ENCODE measurements at places on chromosomes 5 and 9.

GRCh38 chr5:180090769-180091546 is 19.4 kb upstream of the RNF130 start:
- peaks cover under 1% of the 10 kb centered on the region for H3K4me1 ChIP-seq
- no peak overlapping the region for H3K27ac ChIP-seq
- no peaks in the 10 kb centered on the region for H3K36me3 ChIP-seq
- peak overlapping the region; percentile 41 for H3K4me3 ChIP-seq
- H3K27me3 ChIP-seq = no peaks in the 10 kb centered on the region

DNA sequence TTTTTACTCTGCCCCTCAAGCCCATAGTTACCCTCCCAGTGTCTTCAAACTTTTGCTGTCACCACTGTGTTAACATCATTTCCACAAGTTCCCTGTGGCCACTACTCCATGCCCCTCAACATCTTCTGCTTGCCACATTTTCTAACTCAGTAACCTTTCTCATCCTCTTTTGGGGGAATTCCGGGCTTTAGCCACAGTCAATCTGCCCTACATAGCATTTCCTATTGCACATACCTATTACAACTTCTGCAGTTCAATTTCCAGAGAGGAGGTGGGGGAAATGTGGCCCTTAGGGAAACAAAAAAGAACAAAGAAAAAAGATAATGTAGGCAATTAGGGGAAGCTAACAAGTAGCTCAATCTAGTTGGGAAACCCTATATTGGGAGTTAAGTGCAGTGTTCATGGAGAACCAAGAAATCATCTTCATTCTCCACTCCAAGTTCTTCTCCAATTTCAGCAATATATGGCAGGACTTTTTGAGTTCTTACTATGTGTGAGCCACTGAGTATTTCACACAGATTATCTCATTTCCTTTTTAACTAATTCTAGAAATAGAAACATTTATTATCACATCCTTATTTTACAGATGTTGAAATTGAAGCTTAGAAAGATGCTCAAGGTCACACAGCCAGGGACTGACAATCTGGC is 40.2 kb upstream of the LPAR1 start:
- no peak overlapping the region for H3K4me3 ChIP-seq
- H3K27me3 ChIP-seq = no peaks in the 10 kb centered on the region
- H3K4me1 ChIP-seq = no peaks in the 10 kb centered on the region
- no peak overlapping the region for H3K27ac ChIP-seq

DNA sequence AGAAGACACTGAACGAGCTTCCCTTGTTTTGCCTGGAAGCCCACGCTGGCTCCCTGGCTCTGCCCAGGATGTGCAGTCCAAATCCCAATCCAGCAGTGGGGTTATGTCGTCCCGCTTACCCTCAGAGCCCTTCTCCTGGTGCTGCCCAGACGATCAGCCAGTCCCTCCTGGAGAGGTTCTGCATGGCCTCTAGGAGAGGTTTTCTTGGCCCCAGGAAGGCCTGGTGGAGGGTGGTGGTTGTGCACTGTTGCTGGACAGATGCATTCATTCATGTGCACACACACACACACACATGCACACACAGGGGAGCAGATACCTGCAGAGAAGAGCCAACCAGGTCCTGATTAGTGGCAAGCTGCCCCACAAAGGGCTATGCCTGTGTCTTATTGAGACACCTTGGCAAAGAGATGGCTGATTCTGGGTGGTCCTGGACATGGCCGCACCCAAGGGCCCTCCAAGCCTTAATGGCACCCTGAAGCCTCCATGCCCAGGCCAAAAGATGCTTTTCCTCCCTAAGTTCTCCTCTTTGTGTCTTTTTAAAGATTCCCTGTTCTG is 10.5 kb upstream of the OLFM1 start:
- no peak overlapping the region for H3K4me3 ChIP-seq
- H3K4me1 ChIP-seq = no peaks in the 10 kb centered on the region
- no peak for DNase-seq
- H3K36me3 ChIP-seq = no peaks in the 10 kb centered on the region
- H3K27me3 ChIP-seq = peaks cover 80% of the 10 kb centered on the region

DNA sequence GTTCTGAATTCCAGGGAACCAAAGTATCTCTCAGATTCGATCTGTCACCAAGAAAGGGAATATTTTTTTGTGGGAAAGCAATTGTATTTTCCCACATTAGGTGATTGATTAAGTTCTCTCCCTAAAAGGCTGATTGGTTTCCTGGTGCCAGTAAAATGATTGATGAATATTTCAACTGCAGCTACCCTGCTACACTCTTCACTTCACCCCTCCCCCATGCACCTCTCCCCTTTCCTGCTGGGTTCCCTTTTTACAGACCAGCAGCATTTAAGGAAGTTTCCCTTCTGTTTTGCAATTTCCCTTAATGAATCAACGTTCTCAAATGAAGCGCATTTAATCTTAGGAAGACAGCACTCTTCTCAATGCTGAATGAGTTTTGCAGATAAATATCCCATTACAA is 13.1 kb downstream of the NR6A1 start:
- peaks cover 20% of the 10 kb centered on the region for H3K4me1 ChIP-seq
- no peaks in the 10 kb centered on the region for H3K27me3 ChIP-seq
- no peaks in the 10 kb centered on the region for H3K36me3 ChIP-seq
- no peak overlapping the region for H3K4me3 ChIP-seq
- no peak overlapping the region for H3K27ac ChIP-seq

- no peaks in the 10 kb centered on the region for H3K27me3 ChIP-seq
- no peak for DNase-seq
- H3K27ac ChIP-seq = no peak overlapping the region
These were observed 8.1 kb downstream of the PRDM12 start for GRCh38 chr9:130672466-130672865.

- H3K4me3 ChIP-seq = no peak overlapping the region
- DNase-seq = no peak
- H3K36me3 ChIP-seq = no peaks in the 10 kb centered on the region
- H3K4me1 ChIP-seq = no peaks in the 10 kb centered on the region
- H3K27ac ChIP-seq = no peak overlapping the region
These were observed 170.9 kb downstream of the PALM2AKAP2 start for GRCh38 chr9:109950710-109951443.

- no peak for DNase-seq
- H3K27ac ChIP-seq = no peak overlapping the region
- no peak overlapping the region for H3K4me3 ChIP-seq
- H3K36me3 ChIP-seq = no peaks in the 10 kb centered on the region
- no peaks in the 10 kb centered on the region for H3K4me1 ChIP-seq
These were observed 724.1 kb upstream of the MEF2C start for GRCh38 chr5:89606939-89607534.

GRCh38 chr5:180311216-180311615 is 19.3 kb upstream of the MAPK9 start:
- no peak overlapping the region for H3K27ac ChIP-seq
- no peaks in the 10 kb centered on the region for H3K27me3 ChIP-seq
- no peaks in the 10 kb centered on the region for H3K4me1 ChIP-seq
- no peak overlapping the region for H3K4me3 ChIP-seq
- no peaks in the 10 kb centered on the region for H3K36me3 ChIP-seq

DNA sequence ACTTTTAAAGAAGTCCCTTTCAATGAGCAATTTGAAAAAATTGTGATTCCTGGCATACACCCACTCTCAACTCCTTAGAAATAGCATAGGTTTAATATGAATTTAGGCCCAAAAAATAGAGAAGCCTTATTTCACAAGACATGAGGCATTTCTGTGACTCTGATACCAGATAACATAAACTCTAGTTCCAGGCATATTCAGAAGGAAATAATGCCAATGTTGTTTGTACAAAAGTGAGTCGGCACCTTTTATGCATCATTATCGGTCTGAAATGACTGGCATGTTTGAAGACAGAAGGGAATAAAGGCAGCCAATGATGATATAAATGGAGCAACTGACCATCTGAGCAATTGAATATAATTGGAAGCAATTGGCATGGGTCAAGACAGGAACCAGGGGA is 19.4 kb upstream of the RECK start:
- no peaks in the 10 kb centered on the region for H3K4me1 ChIP-seq
- no peaks in the 10 kb centered on the region for H3K27me3 ChIP-seq
- no peak for DNase-seq
- no peaks in the 10 kb centered on the region for H3K36me3 ChIP-seq
- no peak overlapping the region for H3K27ac ChIP-seq

GRCh38 chr9:134775081-134775951 is 105.3 kb upstream of the FCN2 start:
- H3K27ac ChIP-seq = no peak overlapping the region
- peaks cover 100% of the 10 kb centered on the region for H3K27me3 ChIP-seq
- no peak overlapping the region for H3K4me3 ChIP-seq
- no peak for DNase-seq
- H3K36me3 ChIP-seq = no peaks in the 10 kb centered on the region
- no peaks in the 10 kb centered on the region for H3K4me1 ChIP-seq

DNA sequence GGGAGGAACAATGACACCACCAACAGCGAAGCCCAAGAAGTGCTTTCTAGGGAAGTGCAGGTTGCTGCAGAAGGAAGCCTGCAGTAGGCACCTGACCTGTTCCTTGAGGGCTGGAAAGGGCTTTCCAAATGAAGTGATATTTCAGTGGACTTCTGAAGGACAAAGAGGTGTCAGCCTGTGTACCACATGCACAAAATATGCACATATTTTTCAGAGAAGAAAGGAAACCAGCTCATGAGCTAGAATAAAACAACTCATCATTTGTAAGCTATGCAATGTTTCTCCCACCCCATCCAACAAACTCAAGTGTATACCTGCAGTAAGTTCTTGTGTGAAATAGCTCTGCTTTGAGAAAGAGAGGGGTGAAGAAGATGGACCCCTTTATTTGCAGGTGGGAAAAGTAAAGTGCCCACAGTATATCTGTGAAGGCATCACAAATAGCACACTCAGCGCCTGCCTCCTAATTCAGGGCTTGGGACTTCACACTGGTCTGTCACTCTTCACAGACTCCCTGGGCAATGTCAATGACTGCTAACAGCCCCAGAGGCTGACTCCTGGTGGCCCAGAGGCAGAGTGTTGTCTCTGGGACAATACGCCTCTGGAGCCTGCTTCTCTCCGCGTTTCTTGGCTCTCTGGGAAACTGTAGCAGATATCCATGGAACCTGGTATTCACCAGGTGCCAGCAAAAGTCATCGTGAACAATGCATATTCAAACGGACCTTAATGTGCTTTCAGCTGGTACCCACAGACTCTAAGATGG is 198.1 kb upstream of the EFNA5 start:
- no peak overlapping the region for H3K4me3 ChIP-seq
- H3K36me3 ChIP-seq = no peaks in the 10 kb centered on the region
- no peak for DNase-seq
- no peaks in the 10 kb centered on the region for H3K27me3 ChIP-seq

All from PC-9 (cell line).